ENCODE measurements at places on chromosomes 7 and 10. TPM values are rescaled to one million over a fixed set of nuclear protein-coding genes. Genes with fewer than 3 reads are reported as not detected.

Gene CCDC3
- total RNA-seq = 10.5 TPM

Gene JCAD
- 17.5 TPM for total RNA-seq

Gene TBX20
- total RNA-seq = not detected

DNA sequence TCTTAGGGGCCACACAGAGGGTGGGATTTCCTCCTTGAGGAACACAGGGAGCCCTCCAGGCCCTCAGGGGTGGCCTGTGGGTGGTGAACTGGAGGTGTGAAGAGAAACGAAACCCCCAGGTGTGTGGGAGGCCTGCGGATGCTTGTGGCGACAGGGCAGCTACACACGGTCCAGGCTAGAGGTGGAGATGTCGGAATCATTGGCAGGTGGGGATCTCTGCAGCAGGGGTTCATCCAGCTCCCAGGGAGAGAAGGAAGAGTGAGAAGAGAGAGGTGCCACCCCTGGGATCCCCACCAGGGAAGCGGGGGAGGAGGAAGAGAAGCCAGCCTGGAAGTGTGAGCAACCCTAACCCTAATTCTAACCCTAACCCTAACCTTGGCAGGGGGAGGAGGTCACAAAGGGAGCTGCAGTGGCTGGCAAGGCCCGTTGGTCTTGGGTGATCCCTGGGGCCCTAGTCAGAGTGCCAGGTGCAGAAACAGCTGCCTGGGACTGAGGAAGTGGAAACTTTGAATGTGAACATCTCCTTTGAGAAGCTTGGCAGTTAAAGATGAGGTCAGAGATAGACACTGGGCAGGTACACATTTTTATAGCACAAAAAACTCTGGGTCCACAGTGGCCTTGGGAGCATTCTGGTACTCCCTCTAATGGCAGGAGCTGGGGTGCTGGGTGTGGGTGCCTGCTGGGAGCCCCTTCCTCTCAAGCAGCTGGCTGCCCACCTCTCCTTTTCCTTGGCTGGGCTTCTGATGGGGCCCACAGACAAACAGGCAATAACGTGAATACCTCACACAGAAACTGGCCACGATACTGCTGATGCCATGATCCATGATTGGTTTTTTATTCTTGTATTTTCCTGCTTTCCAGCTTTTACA lies 6.8 kb upstream of the AEBP1 start:
- DNase-seq = no peak
- no peaks in the 10 kb centered on the region for H3K36me3 ChIP-seq
- no peaks in the 10 kb centered on the region for H3K27me3 ChIP-seq
- no peaks in the 10 kb centered on the region for H3K4me1 ChIP-seq
- no peak overlapping the region for H3K4me3 ChIP-seq
- H3K27ac ChIP-seq = no peak overlapping the region

DNA sequence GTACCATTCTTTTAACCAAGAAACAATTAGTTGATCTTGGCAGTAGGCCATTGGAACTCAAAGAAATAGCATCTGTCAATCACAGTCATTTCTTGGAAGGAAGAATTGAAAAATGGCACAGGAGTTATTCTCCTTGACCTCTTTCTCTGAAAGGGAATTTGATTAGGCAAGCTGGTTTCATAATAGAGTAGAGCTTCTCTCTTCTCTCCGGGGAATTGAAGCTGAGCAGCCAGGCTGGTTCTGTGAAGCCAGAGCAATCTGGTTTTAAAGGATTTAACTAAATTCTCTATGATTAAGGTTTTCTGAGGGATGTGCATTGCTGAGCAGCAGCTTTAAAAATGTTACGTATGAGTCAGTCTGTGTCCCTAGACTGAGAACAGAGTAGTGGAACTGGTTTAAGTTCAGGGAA lies 70.2 kb downstream of the AHCYL2 start:
- no peaks in the 10 kb centered on the region for H3K27me3 ChIP-seq
- DNase-seq = no peak
- H3K4me1 ChIP-seq = peaks cover 11% of the 10 kb centered on the region
- H3K27ac ChIP-seq = no peak overlapping the region
- no peaks in the 10 kb centered on the region for H3K36me3 ChIP-seq

DNA sequence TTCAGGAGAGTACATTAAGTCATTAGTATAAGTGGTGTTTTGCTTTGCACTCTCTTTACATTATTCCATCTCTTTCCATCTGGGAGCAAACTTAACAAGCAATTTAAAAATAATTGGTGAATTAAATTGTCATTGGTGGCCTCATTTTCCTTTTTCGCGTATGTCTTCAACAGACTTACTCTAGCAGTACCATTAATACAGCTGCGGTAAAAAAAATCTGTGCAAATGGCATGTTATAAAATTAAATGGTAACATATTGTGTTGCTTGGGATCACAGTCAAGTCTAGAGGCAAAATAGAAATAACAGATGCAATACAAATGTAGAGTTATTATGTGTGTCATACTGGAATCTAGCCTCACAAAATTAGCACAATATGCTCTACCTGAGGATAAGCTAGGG lies 322.4 kb downstream of the PCDH15 start:
- no peak overlapping the region for H3K27ac ChIP-seq
- no peak for DNase-seq
- H3K4me1 ChIP-seq = no peaks in the 10 kb centered on the region
- no peaks in the 10 kb centered on the region for H3K36me3 ChIP-seq

DNA sequence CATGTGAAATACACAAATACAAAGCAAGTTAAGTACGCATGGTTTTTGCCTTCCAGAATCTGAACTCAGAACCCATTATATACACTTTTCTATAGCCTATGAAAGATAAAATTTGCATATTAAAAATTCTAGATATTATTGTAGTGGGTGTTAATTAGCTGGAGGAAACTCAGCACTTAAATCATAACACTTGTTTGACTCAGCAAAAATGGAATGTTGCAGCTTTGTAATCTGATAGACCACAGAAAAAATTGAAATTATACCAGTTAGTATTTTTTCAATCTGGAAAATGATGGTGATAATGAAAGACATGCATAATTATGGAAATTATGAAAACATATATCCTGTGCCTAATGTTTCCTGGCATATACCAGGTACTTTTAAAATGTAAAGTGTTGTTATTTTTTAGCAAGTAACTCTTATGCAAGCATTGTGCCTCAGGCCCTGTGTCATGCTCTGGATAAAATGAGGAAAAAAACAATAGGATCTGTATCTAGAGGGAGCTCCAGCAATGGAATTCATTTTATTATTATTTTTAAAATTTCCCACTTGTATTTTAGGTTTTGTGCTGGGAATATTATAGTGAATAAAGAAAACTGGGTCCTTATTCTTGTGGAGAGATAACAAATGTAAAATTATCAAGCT lies 490.4 kb upstream of the SEMA3A start:
- H3K4me1 ChIP-seq = no peaks in the 10 kb centered on the region
- H3K4me3 ChIP-seq = no peak overlapping the region
- H3K36me3 ChIP-seq = no peaks in the 10 kb centered on the region

- H3K36me3 ChIP-seq = no peaks in the 10 kb centered on the region
- H3K27me3 ChIP-seq = no peaks in the 10 kb centered on the region
- DNase-seq = no peak
- no peak overlapping the region for H3K27ac ChIP-seq
- no peak overlapping the region for H3K4me3 ChIP-seq
Measured at GRCh38 chr10:69646185-69647060, 16.4 kb downstream of the FAM241B start.

Gene IFIT1
- 3.6 TPM for total RNA-seq

- no peak overlapping the region for H3K4me3 ChIP-seq
- H3K27me3 ChIP-seq = peaks cover 7% of the 10 kb centered on the region
- no peak overlapping the region for H3K27ac ChIP-seq
Measured at GRCh38 chr10:11345224-11346054, 266.0 kb downstream of the USP6NL start.

DNA sequence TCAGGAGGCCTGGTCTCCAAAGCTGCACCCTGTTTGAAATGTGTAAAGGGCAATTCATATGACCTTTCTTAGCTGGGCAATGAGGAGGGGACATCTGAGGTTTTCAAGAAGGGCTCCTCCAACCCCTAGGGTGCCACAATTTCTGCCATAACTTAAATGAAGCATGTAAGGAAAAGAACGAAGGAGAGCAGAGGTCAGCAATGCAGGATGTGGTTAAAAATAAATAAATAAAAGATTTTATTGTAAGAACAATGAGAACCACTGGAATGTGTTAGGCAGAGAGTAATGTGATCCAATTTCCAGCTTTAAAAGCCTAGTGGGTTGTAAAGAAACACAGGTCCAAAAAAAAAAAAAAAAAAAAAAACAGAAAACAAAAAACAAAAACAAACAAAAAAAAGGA lies 673.1 kb downstream of the TNS3 start:
- H3K36me3 ChIP-seq = no peaks in the 10 kb centered on the region
- peaks cover 4% of the 10 kb centered on the region for H3K4me1 ChIP-seq
- no peak overlapping the region for H3K4me3 ChIP-seq
- no peak overlapping the region for H3K27ac ChIP-seq

GRCh38 chr7:112905950-112906349 lies 115.8 kb upstream of the TMEM168 start:
- H3K4me3 ChIP-seq = no peak overlapping the region
- no peak for DNase-seq
- H3K36me3 ChIP-seq = no peaks in the 10 kb centered on the region
- no peaks in the 10 kb centered on the region for H3K27me3 ChIP-seq

- no peaks in the 10 kb centered on the region for H3K4me1 ChIP-seq
- H3K27me3 ChIP-seq = no peaks in the 10 kb centered on the region
- peaks cover 56% of the 10 kb centered on the region for H3K36me3 ChIP-seq
- H3K4me3 ChIP-seq = no peak overlapping the region
- no peak overlapping the region for H3K27ac ChIP-seq
Measured at GRCh38 chr7:151071032-151071866, 9.4 kb downstream of the FASTK start.

Gene HOGA1
- total RNA-seq = 1.6 TPM

Gene CUZD1
- 1.7 TPM for total RNA-seq

GRCh38 chr7:30925117-30925516 lies 13.5 kb downstream of the AQP1 start:
- peaks cover 19% of the 10 kb centered on the region for H3K4me1 ChIP-seq
- no peaks in the 10 kb centered on the region for H3K27me3 ChIP-seq
- H3K4me3 ChIP-seq = no peak overlapping the region
- DNase-seq = no peak

Gene ACTR3C
- 2.0 TPM for total RNA-seq

DNA sequence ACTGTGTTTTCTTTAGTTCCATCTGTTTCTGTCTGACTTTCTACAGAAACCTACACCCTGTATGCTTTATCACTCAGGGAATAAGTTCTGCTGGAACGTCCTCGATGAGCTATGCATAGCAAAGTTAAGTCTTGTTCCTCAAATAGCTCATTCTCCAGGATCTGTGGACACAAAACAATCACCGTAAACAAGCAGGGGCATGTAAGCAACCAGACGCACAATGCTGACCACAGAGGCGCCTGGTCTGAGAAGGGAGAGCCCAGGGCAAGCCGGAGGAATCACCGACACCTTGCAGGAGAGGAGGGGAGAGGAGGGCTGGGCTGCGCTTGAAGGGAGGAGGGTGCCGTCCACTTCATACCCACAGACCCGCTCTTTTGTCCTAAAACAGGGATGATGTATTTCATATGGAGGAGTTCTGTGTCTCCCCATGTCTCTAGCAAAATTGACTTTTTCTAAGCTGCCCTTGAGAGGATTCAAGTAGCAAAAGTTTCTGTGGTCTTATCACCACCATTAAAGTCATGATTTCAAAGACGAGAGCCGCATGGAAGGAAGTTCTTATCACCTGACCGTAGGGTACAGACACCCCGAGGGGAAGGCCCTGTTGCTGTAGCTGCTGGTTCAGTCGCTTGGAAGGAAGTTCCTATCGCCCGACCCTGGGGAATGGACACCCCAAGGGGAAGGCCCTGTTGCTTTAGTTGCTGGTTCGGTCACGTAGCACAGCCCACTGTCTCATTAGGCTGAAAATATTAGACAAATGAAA lies 14.3 kb downstream of the CALML3 start:
- H3K27me3 ChIP-seq = no peaks in the 10 kb centered on the region
- peaks cover 5% of the 10 kb centered on the region for H3K4me1 ChIP-seq
- no peaks in the 10 kb centered on the region for H3K36me3 ChIP-seq
- no peak overlapping the region for H3K27ac ChIP-seq
- DNase-seq = no peak

- no peaks in the 10 kb centered on the region for H3K36me3 ChIP-seq
- no peaks in the 10 kb centered on the region for H3K4me1 ChIP-seq
- DNase-seq = no peak
- H3K27me3 ChIP-seq = no peaks in the 10 kb centered on the region
- H3K4me3 ChIP-seq = no peak overlapping the region
Measured at GRCh38 chr10:4372601-4373000, 453.4 kb upstream of the AKR1E2 start.

All from HCT116 (cell line).